ENCODE measurements at places on chromosomes 3 and 15.

GRCh38 chr15:39381517-39381916 lies 199.4 kb upstream of the THBS1 start:
- no peak for DNase-seq

DNA sequence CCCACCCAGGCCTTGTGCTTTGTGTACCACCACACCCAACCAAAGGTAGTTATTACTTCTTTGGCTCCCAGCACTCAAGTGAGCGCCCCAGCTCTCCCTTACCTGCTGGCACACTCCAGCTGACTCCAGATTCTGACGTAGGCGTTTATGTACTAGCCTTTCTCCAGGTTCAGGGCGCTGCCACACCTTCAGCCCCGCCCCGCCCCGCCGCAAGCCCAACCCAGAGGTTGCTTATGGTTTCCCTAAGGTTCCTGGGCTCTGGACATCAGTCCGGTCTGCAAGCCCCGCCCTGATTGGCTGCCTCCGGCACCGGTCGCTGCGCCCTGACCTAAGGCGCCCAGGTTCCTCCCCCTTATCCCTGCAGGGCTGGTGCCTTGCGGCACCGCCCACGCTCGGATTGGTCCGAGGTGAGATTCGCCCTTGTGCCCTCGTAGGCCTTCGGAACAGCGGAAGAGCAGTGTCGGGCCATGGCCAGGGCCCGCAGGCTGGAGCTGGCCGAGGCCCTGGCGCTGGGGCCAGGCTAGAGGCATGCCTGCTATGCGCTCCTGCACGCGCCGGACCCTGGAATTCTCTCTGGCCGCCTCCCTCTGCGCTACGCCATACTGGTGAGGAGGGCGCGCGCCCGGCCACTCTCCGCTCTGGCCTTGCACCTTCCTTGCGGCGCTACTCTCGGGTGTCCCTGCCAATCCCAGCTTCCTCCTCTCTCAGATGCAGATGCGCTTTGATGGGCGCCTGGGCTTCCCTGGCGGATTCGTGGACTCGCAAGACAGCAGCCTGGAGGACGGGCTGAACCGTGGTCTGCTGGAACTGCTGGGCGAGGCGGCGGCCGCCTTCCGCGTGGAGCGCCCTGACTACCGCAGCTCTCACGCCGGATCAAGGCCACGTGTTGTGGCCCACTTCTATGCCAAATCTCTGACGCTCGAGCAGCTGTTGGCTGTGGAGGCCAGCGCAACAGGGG lies 19.8 kb upstream of the NUDT16 start:
- DNase-seq = no peak

- no peak for DNase-seq
Observed at GRCh38 chr3:177831361-177831760, 634.1 kb upstream of the TBL1XR1 start.

- no peak for DNase-seq
Observed at GRCh38 chr3:32592011-32592410, 21.4 kb upstream of the DYNC1LI1 start.

DNA sequence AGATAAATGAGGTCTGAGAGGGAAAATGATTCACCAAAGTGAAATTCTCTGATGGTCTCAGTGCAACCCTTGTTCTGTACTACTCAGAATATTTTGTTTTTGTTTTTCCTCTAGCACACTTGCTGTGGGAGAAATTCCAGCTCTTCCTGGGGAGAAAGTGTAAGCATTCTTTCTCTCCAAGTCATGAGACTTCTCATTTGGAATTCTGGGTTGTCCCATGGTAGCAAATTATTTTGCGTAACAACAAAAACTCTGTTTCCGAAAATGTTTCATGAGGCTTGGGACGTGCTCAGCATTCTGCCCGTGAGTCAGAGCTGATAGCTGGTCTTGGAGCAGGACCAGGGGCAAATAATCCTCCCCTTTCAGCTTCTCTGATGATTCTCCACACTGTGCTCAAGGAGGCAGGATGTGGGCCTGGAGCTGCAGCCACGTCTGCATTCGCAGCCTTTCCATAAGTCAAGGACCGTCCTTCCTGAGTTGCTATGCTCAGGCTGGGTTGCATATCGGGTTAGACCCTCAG lies 70.3 kb downstream of the SENP2 start:
- DNase-seq = no peak
